ENCODE measurements at places on chromosomes 6 and 20. TPM values are rescaled to one million over a fixed set of nuclear protein-coding genes. Genes with fewer than 3 reads are reported as not detected.

The THBD gene
- total RNA-seq, result 14.3 TPM

The NKAPL gene
- total RNA-seq, result 2.9 TPM

The CFAP206 gene
- total RNA-seq, result 0.36 TPM

The PDE7B gene
- total RNA-seq, result 8.6 TPM

The LHFPL5 gene
- total RNA-seq, result not detected

The LBP gene
- total RNA-seq, result 0.49 TPM

The OOEP gene
- total RNA-seq, result not detected

The ZC3H12D gene
- total RNA-seq, result 1.3 TPM

The CST7 gene
- total RNA-seq, result 0.66 TPM

The CALHM4 gene
- not detected for total RNA-seq

All from sigmoid colon (tissue), 7 donors.